Activated gamma-delta T cell treated with Interleukin-2 at 50 U/mL for 16 hours (primary cell): ENCODE measurements at places on chromosomes 11 and 22.

DNA sequence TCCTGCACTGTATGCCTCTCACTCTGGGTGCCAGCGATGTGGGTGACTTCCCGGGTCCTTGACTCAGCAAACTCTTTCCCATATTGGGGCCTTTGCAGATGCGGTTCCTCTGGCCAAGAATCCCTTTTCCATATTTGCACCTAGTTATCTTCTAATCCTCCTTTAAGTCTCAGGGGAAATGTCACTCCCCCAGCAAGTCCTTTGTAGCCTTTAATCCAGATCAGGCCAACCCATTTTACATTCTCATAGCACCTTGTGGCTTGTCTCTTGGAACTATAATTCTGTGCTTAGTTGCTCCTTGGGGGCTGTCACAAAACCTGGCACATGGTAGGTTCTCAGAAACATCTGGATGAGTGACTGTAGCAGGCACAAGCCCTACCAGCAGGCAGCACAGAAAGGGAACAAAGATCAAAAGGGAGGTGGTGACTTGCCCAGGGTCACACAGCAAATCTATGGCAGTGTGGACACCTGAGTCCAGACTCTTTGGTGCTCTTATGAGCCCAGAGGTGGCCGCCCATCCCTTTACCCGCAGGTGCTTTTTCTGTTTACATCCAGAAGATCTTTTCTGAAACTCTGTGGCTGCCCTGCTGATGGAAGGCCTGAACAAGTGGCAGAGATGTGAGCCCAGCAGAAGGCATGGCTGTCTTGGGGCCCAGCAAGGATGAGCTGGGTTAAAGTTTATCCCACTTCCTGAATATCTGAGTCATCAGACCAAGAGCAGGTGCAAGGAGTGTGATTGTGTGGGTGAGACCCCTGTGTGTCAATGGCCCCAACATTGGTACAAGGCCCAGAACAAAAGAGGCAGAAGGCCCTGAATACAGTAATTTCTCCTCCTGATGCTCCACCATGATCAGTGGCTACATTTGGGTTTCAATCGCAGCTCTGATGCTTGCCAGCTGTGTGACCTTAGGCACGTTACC lies 78.6 kb upstream of the GRK3 start:
- no peak for DNase-seq

DNA sequence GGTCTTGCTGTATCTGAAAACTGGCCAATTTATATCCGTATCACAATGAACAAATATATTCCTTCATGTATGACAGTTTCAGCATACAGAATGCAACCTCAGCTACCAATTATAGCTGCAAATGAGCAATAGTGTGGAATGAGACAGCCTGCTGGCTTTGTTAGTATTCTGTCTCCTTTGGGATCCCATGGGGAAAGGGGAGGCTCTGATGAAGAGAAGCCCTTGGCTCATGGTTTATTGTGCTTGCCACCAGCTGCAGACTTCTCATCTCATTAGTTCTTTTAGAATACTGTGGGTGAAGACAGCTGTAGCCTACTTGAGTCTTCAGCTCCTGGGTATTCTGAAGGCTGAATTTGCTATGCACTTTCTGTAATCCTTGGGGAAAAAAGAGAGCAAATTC lies 42.4 kb downstream of the PITPNB start:
- DNase-seq = no peak

- DNase-seq = no peak
Measured at GRCh38 chr22:42194953-42195352, 64.3 kb upstream of the CYP2D6 start.

DNA sequence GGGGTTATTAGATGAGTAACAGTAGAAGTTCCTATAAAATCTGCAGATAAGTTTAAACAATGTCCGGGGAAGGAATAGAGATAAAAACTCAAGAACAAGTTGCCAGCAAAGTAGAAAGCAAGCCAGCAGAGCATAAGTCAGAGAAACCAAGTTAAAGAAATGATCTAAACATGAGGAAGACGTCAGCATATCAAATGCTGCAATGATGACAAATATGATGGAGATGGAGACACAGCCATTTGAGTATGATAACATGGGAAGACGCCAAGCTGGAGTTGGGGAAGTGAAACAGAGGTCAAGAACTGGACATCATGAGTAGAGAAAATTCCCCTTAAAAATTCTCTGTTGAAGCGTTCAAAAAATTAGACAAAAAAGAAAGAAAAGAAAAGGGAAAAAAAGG lies 571.5 kb downstream of the CNTN5 start:
- no peak for DNase-seq
